ENCODE measurements at places on chromosomes 6 and 20.
A peak's percentile ranks its signal among the peaks of the same experiment; 100 is the strongest.

DNA sequence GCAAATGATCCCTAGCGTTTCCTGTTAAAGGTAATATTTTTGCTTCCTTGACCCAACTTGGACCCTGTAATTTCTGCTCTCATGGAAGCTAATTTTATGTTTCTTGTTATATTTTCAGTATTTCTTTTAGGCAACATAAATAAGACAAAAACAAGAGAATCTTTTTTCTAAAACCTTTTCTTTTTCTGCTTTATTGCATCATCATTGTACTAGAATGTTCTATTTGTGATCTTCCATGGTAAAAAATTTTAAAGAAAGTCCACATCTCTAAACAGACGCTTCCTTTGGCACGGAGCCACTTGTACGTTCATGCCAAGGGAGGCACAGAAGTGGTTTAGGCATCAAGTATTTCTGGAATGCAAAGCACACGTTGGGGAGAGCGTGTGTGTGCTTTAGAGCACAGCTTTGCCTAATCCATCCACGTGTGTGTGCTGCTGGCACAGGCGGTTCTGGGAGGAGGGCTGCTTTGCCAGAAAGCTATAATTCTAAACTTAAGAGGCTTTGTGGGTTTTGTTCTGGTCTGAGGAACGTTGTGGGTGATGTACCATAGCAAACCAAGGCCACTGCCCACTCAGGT, 98.3 kb downstream of the SASH1 start:
- no peak for DNase-seq

DNA sequence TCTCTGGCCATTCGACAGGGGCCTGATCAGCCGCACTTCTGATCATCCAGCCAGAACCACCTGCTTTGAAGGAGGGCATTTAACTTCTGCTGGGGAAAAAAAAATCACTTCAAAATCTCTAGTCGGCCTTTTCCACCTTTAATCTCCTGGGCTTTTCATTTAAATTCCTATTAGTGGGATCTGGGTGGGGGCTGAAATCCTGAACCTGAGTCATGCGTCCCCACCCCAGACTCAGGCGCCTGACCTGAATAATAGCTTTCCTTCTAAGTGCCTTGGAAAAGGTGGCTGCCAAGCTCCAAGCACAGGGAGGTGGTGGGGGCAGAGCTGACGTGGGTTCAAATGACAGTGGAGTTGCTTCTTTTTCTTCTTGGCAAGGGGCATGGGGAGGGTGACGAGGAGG, 246.0 kb upstream of the EXOC2 start:
- DNase-seq = no peak

- no peak for DNase-seq
Measured at GRCh38 chr6:108748055-108748454, 100.2 kb upstream of the ARMC2 start.

DNA sequence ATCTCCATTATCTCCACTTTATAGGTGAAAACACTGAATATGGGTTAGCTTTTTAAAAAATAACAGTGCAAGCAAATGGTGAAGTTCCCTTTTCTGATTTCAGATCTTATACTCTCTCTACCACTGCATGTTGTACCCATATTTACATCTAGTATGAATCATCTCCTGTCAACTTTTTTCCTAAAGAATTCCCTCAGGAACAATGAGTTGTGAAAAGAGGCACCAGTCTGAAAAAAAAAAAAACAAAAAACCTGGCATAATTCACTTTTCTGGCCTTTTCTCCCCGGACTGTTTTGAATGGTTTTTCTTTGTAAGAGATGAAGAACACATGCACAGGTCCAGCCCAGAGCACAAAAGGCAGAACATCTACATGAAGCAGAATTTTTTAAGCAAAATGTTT, 596.0 kb downstream of the COL12A1 start:
- no peak for DNase-seq

DNA sequence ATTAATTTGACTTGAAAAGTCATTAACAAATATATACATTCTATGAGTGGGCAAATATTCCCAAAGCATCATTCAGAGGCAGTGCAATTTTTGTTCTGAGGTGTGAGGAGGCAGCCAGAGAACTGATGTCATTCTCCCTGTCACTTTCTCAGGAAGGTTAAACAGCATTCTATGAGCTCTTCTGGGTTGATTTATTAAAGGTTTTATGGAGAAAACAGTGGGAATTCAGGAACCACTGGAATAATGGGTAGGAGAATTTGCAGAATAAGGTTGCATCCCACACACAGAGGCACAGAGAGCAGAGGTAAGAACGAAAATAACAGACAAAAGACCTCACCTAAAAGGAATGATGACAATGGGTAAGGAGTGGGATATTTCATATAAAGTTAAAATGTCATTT, 860.6 kb downstream of the TFAP2A start:
- DNase-seq = no peak

DNA sequence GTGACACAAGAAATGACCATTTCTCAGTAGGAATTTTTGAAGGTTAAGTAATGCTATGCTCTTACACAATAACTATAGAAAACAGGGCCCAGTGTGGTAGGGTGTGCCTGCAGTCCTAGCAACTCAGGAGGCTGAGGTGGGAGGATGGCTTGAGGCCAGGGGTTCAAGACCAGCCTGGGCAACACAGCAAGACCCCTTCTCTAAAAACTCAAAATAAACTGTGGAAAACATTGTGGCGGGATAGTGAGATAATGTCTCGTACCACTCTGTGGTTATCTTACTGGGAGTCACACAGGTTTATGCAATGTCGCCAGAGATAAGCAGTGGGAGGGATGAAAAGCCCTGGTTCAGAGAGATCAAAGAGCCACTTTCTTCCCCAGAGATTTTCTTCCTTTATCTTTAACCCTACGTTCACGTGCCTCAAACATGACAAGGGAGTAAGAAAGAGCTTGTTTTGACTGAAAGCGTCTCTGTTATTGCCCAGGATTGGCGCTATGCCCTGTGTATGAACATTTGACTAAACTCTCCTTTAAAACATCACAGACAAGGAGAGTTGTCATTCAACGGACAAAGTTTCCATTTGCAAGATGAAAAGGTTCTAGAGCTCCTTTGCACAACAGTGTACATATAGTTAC, 13.9 kb downstream of the GCM1 start:
- no peak for DNase-seq

DNA sequence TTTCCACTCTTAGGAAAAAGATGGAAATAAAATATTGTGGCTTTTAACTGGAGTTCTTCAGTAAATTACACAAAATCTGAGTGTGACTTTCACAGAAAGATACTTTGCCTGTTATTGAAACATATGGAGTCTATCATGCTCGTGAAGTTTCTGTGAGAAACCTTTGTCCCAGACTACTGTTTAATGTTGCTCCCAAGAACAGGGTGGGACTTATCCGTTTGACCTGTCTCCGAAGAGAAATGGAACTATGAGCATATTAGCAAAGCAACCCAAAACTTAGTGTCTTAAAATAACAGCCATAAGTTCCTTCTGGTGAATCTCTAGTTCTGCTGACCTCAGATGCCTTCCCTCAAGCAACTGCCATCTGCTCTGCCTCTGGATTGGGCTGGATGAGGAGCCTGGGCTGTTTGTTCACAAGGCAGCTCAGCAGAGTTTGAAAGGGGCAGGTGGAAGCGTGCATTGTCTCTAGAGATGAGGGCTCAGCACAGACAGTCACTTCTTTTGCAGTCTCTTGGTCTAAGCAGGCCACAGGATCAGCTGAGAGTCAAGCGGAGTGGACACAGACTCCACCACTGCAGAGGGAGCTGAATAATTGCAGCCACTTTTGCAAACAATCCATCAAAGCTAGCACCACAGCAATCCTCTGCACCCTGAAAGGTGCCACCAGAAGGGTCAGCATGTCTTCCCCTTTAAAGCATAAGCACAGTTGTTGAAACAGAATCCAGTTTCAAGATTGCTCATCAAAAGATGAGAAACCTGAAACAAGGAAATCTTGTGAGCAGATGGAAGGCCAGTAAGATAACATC, 52.8 kb downstream of the MYB start:
- DNase-seq = no peak

GRCh38 chr6:41088451-41088850, 15.7 kb downstream of the NFYA start:
- DNase-seq = no peak

DNA sequence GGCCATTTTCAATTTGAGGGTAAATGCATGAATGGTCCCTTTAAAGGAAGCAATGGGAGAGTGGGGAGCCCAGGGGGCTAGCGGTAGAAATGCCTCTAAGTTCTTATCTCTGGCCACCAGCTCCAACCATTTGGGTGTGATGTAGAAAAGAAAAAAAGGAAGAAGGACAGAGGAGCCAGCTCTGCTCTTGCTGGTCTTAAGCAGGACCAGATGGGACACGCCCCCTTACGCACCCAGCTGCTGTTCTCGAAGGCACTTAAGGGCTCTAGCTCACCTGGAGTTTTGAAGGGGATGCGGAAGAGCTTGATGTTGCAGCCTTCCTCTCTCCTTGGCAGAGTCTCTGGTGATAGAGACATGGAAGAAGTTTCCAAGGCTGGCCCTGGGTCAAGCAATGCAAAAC, 59.5 kb upstream of the RNF144B start:
- no peak for DNase-seq

DNA sequence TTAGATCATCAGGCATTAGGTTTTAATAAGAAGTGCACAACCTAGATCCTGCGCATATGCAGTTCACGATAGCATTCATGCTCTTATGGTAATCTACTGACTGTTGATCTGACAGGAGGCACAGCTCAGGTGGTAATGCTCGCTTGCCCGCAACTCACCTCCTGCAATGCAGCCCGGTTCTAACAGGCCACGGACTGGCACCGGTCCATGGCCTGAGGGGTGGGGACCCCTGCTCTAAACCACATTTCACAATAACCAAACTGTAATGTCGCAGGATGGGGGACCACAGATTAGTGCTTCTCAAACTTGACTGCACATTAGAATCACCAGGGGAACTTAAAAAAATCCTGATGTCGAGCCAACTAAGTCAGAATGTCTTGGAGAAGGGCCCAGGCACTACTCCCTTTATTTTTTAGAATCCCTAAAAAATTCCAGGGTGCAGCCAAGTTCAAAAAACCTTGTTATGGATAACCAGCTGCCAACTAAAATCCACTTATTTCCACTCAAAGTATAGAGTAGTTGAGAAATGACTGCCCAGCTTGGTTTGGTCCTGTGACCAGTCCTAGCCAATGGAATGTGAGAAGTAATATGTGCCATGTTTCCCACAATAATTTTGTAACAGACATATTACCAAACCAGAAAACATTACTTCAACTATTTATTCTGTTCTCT, 3.1 kb downstream of the SHPRH start:
- no peak for DNase-seq

GRCh38 chr20:9119776-9120175, 50.9 kb downstream of the PLCB4 start:
- no peak for DNase-seq

DNA sequence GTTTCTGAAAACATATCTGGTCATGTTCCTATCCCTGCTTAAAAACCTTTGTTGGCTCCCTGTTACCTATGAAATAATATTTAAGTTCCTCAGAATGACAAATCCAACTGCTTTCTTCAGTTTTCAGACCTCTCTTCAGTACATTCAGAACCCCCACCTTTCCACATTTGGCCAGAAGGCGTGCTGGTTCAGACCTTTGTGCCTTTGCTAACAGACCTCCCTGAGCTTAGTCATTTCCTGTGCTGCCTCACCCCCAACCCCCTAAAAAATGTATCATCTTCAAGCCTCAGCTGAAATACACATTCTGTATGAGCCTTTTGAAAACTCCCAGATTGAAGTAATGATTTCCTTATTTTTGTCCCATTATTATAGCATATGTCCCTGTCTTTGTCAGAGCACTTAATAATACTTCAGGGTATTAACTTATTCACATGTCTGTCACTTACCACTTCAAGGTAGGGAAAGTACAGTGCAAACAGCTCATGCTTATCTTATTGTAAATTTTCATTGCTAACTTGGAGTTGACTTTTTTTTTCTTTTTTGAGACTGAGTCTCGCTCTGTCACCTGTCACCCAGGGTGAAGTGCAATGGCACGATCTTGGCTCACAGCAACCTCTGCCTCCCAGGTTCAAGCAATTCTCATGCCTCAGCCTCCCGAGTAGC, 19.7 kb downstream of the FAM217A start:
- peak; percentile 27 for DNase-seq

DNA sequence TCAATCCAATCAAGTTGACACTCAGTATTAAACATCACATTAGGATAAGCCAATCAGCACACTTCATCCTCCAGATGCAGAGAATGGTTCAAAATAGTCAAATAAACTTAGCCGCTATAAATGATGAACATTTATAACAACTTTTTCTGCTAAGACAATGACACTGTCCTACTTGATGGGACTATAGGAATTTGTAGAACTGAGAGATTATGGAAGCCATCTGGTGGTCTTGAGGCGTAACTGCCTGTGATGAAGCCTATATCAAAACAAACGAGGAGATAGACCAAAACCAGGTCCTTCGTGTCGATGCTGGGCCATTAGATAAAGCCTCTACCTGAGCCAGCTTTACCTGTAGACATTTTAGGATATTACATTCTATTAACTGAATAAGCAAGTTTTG, 631.1 kb downstream of the COL12A1 start:
- no peak for DNase-seq
